Stimulated activated naive CD4-positive, alpha-beta T cell (primary cell): ENCODE measurements at places on chromosomes 12 and 14.

DNA sequence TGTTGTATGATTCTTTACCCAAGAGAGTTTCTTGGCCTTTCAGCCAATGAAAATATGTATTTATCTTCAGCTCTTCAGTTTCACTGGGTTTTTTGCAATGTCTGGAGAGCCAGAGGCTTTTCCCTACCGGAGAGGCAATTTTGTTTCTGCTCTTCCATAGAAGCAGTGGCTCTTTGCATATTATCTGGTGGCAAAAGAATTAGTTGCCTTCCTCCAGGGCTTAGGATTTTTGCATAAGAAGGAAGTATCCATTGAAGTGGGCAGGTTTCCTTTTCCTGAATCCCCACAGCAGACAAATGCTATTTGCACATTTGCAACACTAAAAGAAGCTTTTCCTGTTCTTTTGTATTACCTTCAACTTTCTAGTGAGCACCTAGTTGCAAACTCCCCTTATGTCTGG is 75.2 kb downstream of the NTS start:
- no peak for DNase-seq

GRCh38 chr12:19052689-19053088 is 76.8 kb upstream of the PLEKHA5 start:
- DNase-seq: no peak

DNA sequence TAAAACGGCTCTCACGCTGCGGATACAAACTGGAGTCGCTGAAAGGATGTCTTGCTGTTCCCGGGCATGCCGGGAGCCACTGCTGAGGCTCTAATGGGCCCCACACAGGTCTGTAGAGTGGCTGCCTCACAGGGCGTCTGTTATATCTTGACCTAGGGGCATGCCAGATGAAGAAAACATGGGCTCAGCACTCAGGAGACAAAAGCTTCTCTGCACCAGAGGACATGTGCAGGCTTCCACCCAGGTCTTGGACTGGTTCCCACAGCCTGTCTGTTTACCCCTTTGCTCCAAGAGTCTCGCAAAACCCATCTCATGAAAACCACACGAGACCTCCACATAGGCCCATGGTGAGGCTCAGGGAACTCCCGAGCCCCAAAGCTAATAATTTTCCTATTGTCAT is 134.2 kb downstream of the RPS29 start:
- DNase-seq: no peak

- DNase-seq: peak; percentile 20
Measured at GRCh38 chr12:64611341-64612284, 1.3 kb downstream of the RASSF3 start.

DNA sequence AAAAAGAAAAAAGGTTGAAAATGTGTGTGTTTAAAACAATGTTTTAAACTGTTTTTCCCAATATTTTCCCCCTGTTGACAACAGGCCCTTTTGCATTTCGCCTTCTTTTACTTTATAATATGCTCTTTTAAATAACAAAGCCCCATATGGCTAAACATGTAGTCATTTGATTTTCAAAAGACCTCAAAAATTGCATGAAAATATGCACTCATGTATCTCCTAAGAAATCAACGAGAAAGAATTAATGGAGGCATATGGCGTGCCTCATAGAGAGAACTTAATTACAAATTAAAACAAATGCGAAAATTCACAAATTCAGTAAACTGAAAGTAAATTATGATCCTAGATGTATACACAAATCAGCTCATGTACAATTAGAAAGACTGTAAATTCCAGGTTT is 202.6 kb upstream of the FOXN3 start:
- DNase-seq: no peak

- no peak for DNase-seq
Measured at GRCh38 chr12:94771741-94772140, 121.4 kb upstream of the TMCC3 start.

DNA sequence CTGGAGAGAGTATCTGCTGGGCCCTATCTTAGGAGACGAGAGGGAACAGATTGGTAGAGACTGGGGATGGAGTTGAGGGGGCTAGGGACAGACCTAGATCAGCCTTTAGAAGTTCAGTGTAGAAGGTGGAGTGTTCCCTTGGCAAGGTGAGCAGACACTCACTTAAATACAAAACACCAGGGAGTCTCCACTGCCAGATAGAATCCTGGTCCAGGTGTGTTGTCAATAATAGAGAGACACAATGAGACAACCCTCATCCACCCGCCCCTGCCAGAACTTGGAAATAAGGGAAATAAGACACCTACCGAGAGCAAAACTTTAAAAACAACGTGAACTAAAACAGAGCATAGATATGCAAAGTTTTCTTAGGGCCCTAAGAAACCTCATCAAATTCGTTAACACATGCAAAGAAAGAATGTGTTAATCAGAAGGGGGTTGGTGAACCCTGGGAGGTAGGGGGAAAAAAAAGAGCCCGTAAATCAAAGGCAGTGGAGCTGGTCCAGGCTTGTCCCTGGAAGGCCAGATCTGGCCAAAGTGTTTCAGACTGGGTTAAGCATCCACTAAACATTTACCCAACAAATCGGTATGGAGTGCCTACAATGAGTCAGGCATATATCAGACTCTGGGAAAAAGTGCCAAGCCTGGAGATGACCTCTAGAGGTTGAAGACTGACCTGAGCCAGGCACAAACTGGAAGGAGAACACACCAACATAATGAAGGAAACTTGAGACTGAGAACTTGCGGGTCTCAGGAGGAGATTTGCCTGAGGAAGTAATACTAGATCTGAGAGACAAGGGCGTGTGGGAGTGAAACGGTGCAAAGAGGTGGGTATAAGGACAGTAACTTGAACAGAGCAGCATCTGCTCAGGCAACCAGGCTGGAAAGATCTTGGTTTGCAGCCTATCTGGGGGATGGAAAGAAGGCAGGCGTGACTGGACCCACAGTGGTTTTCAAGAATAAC is 37.0 kb upstream of the OTX2 start:
- no peak for DNase-seq

DNA sequence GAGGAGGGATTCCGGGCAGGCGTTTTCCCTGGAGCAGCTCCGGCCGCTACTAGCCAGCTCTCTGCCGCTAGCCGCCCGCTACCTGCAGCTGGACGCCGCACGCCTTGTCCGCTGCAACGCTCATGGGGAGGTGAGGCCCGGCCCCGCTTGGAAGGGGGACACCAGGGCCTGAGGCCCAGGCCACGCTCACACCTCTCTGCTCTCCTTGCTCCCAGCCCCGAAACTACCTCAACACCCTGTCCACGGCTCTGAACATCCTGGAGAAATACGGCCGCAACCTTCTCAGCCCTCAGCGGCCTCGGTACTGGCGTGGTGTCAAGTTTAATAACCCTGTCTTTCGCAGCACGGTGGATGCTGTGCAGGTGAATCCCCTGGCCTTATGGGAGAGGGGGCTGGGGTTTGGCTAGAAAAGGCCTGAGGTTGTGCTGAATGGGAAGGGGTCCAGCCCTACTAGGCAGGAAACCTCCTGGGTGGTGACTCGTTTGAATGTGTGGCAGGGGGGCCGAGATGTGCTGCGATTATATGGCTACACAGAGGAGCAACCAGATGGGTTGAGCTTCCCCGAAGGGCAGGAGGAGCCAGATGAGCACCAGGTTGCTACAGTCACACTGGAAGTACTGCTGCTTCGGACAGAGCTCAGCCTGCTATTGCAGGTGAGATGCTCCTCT is 597 bp downstream of the RNF31 start:
- DNase-seq: no peak

DNA sequence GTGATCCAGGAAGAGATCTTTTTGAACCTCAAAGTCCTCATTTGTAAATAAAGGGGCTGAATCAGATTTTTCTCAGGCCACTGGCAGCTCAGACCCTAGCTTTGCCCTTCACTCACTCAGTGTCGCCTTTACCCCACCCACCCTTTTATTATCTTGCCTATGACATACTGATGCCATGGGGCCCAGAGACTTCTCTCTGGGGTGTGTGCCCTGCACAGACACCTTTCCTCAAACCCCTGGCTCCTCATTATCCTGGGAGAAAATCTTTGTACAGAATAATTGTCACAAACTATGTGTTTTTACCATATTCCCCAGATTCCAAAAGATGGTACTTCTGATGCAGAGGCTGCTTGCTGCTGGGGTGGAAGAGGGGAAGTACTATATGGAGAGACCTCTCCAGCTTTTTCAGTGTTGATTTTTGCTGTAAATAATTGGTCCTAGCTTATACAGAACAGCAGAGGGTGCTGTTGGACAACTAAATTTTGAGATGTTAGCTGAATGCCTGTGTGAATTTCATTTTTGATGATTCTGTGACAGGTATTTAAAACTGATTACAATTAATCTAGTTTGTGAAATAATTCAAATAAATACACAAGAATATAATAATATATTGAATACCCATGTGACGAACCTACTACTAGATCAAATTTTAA is 53.9 kb upstream of the DCD start:
- DNase-seq: no peak

- no peak for DNase-seq
Measured at GRCh38 chr14:64843548-64843947, 36.2 kb downstream of the SPTB start.

DNA sequence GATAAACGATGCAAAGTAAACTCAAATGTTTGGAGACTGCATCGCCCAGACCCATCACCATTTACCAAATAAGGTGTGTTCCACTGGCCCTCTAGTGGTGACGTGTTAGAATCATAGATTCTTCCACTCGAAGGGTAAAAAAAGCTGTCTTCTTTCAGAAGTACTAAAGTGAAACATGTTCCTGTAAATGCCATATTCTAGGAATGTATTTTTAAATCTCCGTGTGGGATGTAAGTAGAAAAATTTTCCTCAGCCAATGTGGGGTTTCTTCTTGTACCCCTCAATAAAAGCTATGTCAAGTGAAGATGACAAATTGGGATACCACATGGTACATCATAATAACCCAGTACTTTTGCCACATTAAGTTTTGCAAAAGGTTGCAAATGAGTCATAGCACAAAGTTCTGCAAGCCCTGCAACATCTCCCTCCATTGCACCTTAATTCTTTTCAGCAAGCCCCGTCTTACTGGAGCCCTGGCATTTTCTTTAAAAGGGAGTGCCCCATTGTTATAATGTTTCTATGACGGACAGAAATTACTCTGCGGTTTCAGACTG is 100.8 kb downstream of the CCER1 start:
- DNase-seq: no peak

GRCh38 chr12:69884386-69884785 is 59.4 kb downstream of the MYRFL start:
- DNase-seq: no peak

DNA sequence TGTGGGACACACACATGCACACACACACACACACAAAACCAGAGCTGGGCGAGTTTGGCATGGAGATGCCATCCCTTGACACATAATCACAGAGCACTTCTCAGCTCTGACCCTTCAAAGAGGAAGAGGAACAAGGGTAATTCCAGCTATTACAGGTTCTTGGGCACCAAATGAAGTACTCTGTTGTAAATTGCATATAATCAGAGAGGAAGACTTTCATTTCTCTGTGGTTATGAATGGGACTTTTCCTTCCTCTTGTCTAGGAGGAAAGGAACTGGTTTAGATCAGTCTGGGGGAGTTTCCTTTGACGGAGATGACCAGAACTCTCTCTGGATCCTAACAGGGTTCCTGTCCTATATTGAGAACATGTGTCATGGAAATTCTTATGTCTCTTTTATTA is 26.4 kb upstream of the FGF6 start:
- DNase-seq: no peak

GRCh38 chr14:100416921-100417860 is 94.1 kb downstream of the SLC25A47 start:
- DNase-seq: no peak

DNA sequence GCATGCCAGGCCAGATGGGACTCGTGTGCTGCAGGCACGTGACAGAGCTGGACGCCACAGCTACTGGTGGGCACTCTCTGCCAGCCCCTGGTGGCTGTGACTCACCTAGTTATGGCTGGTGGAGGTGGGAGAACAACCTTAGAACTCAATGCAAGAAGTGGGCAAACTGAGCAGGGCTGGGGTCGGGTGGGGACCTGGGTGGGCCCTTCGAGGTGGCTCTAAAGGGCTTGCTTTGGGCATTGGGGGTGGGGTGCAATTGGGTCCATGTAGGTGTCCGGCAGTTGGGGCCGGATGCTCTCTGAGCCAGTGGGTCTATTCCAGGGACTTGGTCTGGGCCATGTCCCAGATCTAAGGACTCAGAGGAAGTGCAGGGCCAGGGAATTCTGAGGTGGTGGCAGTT is 5.1 kb upstream of the SERPINA12 start:
- DNase-seq: no peak

DNA sequence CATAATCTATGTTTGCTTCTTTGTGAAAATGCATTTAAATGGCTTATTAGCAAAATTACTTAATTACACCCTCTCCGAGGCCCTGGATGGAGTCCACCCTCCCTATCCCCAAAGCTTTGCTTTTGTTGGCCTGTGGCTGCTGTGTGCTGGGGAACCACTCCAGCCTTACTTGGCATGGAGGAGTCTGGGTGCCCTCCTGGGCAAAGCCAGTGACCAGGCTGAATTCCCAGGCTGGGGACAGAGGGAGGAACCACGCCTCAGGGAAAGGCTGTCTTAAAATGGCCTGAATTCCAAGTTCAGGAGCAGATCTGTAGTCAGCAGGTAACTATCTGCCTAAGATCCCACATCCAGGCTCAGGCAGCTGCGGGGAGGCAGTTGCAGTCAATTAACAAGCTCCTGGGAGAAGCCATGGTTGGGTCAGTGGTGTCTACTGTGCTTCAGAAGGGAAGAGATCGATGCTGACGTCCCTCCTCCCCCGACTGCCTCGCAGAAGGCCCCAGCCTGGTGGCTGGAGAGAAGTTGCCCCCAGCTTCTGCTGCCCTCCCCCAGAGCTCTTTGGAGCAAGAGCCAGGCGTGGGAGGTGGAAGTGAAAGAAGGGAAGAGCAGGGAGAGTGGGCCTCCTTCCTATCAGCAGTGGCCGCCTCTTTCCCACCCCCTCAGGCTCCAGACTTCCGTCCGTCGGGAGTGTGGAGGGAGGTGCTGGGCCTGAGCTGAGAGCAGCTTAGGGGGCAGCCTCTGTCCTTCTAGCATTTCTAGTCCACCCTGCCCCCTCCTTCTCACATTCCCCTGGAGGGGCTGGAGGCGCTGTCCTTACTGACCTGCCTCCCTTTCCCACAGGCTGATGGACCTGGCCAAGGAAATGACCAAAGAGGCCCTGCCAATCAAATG is 11.3 kb downstream of the VASH1 start:
- no peak for DNase-seq

DNA sequence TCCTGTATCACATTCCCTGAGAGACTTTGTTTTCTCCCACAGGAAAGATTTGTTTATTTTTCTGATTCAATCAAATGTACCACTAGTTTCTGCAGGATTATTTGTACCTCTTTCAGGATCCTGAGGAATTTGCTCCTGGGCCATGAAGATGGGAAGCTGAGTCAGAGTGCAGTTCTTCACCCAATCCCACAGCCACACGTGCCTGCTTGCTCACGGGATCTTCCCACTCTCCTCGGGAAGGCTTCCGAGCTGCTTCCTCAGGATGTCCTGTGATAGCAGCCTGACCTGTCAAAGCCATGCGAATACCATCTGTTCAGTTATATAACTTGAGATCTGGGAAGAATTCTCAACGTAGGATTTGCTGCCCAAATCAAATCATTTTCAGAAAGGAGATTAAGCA is 41.8 kb upstream of the HIF1A start:
- DNase-seq: no peak

- DNase-seq: no peak
Measured at GRCh38 chr12:54437697-54438096, 18.6 kb upstream of the ITGA5 start.
